NCI-H1092 (cell line): ENCODE measurements at places on chromosomes 12 and 14.
A peak's percentile ranks its signal among the peaks of the same experiment; 100 is the strongest.

DNA sequence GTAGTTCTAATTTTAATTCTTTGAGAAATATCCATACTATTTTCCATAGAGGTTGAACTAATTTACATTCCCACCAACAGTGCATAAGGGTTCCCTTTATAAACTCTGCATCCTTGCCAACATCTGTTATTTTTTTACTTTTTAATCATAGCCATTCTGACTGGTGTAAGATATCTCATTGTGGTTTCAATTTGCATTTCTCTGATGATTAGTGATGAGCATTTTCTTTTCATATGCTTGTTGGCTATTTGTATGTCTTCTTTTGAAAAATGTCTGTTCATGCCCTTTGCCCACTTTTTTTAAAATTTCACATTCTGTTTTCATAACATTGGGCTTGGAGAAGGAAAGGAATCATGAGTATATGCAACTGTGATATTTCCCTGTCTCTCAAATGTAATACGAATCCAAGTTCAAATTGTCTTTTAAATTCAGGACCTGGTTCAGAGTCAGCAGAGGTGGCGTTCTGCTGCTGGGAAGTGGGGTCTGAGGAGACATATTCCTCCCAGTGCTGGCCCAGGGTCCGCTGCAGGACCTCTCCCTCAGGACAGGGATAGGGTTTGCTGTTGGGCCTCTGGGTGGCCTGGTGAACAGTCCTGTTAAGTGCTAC is 81.2 kb upstream of the ETV6 start:
- no peak for DNase-seq

DNA sequence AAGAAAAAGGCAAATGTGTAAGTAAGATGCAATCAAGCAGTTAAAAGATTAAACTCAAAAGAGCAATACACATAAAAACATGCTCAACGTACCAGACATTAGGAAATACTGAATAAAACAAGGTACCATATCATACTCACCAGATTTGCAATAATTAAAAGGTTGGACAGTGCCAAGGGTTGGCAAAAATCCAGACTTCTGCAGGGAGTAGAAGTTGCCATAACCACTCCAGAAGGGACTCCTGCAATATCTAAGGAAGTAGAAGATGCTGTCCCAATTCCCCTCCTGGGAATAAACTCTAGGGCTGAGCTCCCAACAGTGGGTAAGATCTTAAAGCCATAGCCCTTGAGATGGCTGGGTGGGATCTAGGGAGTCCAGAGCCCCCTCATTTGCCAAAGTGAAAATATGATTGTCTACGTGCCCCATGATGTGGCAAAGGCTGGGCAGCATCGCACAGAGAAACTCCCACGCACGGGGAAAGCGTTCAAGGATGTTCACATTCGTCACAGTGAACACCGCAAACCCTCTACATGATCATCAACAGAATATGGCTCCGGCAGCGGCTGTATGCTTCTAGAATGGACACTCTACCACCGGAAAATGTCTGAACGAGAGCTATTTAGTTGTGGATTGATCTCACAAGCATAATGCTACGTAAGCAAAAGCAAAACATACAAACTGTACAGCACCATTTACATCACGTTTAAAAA is 12.3 kb downstream of the KCTD10 start:
- no peak for DNase-seq

- no peak for DNase-seq
Observed at GRCh38 chr14:50835280-50835679, 4.3 kb upstream of the NIN start.

- DNase-seq: no peak
Observed at GRCh38 chr12:3357950-3358525, 133.0 kb upstream of the PRMT8 start.

DNA sequence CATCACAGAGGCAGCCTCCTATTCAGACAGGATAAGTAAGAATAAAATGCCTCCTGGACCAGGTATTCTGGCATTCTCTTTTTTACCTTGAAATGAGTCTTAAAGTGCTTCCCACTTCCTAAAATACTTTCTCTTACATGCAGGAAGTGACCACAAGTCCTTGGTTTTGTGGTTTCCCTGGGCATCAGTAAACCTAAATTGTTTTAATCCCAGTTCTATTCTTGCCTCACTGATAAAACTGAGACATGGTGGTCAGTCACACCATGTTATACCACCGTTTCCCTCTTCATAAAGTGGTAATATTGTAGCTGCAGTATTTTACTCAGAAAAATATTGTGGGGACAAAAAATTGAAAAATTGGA is 1.2 kb upstream of the SALL2 start:
- DNase-seq: no peak

- peak; percentile 2 for DNase-seq
Observed at GRCh38 chr12:88579601-88580050, 645 bp downstream of the KITLG start.

DNA sequence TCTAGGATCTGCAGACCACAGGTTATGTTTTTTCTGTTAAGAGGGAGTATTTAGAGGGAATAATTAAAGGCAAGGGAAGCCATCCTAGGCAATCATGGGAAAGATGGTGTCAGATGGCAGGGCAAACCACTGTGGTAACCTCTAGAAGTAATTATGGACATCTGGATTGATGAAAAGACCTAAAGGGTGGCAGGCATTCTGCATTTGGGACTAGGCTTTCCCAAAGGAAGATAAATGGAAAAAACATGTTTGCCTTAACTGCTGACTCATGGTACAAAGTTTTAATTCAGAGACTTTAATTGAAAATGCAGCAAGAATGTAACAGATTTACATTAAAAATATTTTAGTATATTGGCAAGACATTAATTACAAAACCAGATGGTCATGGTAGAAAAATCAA is 88.1 kb downstream of the TMEM30B start:
- no peak for DNase-seq

- no peak for DNase-seq
Observed at GRCh38 chr12:123942238-123942653, 30.4 kb downstream of the CCDC92 start.

GRCh38 chr12:22719745-22720144 is 94.8 kb downstream of the ETNK1 start:
- no peak for DNase-seq

- no peak for DNase-seq
Observed at GRCh38 chr12:69042970-69043369, 110.0 kb upstream of the CPM start.

DNA sequence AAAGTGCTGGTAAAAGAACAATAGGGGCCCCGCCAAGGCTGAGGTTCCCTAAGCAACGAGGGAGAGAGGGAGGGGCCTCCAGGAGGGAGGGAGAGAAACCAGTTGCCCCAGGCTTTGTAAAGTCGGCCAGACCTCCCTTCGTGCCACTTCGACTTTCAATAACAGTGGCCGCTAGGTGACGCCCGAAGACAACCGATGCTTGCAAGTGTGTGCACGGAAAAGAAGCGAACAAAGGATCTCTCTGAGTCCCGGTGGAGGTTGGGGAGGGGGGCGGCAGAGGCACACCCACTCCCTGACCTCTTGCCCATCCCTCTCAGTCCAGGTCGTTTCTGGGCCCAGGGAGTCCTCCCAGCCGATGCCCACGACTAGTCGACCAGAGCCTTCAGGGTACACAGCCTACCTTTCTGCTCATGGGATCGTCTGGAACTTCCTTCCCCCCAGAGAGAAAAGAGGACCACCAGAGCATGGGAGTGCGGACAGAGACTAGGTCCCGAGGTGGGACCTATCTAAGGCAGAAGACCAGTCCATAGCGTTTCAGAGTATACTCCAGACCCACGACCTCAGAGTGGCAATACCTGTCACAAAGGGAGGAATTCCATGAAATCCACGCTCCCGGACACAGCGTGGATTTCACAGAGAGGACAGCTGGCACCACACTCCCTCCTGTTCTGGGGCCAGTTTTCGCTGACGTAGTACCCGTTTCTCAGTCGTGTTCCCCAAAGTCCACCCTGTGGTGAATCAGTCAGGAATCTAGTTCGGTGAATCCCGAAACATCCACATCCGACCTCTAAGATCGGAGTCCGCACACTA is 262.7 kb upstream of the ALG10B start:
- no peak for DNase-seq

- no peak for DNase-seq
Observed at GRCh38 chr12:6852651-6853354, 853 bp downstream of the USP5 start.

- DNase-seq: no peak
Observed at GRCh38 chr12:106773286-106774004, 1.0 kb upstream of the RIC8B start.
